ENCODE measurements at places on chromosomes 13 and 19. TPM values are rescaled to one million over a fixed set of nuclear protein-coding genes. Genes with fewer than 3 reads are reported as not detected.

Gene ZNF439
- total RNA-seq, result 7.6 TPM

Gene ASPDH
- not detected for total RNA-seq

Gene IGLON5
- total RNA-seq, result not detected

Gene ARL11
- 2.2 TPM for total RNA-seq

Gene C13orf42
- not detected for total RNA-seq

Gene ATXN8OS
- total RNA-seq, result not detected

Gene KLK1
- 0.41 TPM for total RNA-seq

Gene FCAR
- 19.5 TPM for total RNA-seq

Gene ZNF442
- total RNA-seq, result 3.2 TPM

Gene CYP4F2
- not detected for total RNA-seq

Gene CCDC70
- total RNA-seq, result not detected

Gene ICAM5
- 25.7 TPM for total RNA-seq

Gene OR4F17
- not detected for total RNA-seq

Gene CDKN2D
- total RNA-seq, result 7.2 TPM

Gene MAP1S
- total RNA-seq, result 65.1 TPM

Gene TBXA2R
- 5.3 TPM for total RNA-seq

Gene ZNF793
- 4.8 TPM for total RNA-seq
